ENCODE measurements at places on chromosomes 6 and 20.

DNA sequence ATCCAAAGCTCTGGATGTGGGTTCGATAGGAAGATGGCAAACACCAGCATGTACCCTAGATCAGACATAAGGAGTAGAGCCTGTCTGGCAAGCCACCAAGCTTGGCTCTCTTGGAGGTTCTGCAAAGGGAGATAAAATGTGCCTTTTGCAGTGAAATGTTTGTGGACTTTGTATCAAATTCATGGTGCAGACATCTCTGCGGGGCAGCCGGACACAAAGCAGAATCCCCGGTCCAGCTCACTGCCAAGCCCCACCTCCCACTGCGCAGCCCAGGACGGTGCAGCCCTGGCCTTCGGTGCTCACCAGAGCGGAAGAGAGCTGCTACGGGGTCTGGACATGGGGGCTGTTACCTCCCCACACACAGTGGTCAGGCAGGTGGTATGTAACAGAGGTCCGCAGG, 333.6 kb upstream of the JARID2 start:
- no peak for DNase-seq

DNA sequence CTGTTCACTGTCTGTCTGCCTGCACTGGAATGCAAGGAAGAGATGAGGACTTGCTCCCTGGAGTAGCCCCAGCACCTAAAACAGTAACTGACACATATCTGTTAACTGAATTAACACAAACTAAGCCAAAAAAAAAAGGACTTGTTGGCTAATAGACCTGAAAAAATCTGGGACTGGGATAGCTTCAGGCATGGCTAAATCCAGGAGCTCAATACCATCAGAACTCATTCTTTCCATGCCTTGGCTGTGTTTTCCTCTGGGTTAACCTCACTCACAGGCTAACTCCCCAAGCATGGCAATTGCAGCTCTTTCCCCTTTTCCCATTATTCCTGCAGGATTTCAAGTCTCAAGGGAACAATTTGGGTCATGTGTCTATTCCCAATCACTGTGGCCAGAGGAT, 21.6 kb upstream of the ARFGEF2 start:
- DNase-seq, result no peak

DNA sequence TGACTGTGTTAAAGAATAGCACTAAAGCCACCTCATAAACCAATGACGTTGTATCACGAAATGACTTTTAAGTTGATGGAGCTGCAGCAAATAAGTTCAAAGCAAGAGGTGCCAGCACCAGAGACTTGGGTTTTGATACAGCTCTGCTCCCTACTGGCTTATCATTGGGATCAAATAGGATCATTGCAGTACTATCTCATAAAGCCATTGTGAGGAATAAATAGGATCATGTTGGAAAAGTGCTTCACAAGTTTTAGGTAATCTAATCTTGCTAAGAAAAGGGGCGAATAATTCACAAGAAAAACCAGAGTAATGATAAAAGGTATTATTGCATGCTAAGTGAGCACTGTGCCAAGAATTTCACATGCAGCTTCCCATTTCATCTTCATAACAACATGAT, 10.4 kb upstream of the CEP85L start:
- DNase-seq, result no peak

DNA sequence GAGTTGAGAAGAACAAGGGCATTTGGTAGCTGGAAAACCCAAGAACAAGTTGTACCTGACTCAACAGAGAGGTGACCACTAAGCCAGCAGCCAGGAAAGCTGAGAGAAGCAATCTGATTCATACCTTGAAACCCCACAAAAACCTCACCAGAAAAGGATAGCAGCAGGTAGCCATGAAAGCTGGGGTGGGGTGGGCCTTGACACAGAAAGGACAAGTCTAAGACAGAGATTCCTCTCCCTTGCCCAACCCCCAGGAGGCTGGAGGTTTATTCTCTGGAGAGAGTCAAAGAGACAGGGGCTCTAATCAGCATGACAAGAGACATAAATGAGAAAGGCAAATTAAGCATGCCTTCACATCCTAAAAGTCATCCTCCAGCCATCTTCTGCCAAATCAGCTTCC, 151.7 kb upstream of the DST start:
- DNase-seq, result no peak

DNA sequence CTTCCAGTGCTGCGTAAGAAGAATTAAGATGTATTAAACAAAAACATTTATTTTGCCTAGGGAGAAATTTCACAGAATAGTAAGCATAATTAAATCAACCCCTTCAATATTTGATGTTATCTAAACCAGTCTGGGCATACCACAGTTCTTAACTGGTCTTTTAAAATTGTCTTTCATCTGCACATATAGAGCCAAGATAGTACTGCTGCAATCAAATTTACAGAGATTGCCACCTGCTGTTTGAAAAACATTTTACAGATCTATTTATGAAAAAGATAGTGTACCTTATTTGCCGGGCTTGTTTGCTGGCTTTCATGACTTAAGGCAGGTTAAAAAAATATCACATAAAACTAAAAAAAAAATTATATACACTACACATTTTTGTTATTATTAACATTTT, 323.2 kb downstream of the ADGRB3 start:
- no peak for DNase-seq

- DNase-seq, result no peak
Observed at GRCh38 chr6:120954111-120954510, 380.2 kb downstream of the TBC1D32 start.

- DNase-seq, result no peak
Observed at GRCh38 chr6:113299531-113299930, 557.6 kb upstream of the MARCKS start.

- no peak for DNase-seq
Observed at GRCh38 chr6:36492092-36492491, 49.3 kb downstream of the KCTD20 start.

- no peak for DNase-seq
Observed at GRCh38 chr20:13028673-13029072, 19.9 kb downstream of the SPTLC3 start.

GRCh38 chr20:31678389-31679356, 41.0 kb downstream of the COX4I2 start:
- no peak for DNase-seq

- DNase-seq, result no peak
Observed at GRCh38 chr6:131470534-131470933, 102.5 kb upstream of the ARG1 start.

DNA sequence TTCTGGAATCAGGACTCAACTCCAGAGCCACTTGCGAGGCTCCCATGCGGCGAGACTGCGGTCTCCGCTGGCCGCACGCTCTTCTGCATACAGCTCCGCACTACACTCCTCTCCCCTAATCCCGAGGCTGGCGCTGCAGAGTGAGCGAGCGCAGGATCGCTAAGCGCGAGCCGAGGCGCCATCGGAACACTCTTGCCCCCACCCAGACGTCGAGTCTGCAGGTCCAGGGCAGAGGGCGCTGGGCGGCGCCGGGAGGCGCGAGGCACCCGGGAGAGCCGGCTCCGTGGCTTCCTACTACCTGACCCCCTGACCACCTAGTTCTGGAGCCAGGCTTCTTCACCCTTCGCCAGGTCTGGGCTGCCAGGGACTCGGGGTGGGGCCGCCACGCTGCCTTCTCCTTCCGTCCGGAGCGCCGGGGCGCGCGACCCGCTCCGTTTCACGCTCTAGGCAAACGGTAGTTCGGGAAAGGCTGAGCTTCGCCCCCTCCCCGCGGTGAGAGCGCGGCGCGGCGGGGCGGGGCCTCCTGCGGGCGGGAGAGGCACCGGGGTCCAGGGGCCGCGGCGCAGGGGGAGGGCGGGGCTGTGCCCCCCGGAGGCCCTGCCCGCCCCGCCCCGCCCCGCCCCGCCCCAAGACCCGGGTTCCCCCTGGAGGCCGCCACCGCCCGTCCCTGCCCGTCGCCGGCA, 5.4 kb upstream of the TUBB2A start:
- DNase-seq, result peak; percentile 53

GRCh38 chr20:58778760-58779159, 71.9 kb downstream of the GNAS-AS1 start:
- DNase-seq, result no peak

DNA sequence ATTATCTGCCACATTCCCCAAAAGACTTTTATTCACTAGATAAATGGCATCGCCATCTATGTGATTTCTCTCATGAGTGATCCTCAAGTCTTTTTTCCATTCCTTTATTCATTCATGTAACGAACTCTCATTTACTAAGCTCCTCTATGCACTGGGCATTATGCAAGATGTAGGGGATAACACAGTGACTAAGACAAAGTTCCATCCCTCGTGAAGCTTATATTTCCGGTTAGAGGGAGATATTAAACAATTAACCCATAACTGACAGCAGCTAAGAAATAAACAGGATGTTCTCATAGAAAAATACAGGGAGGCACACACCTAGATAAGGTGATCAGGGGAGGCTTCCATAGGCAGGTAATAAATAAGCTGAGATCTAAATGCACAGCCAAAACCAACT, 17.2 kb upstream of the PREX1 start:
- no peak for DNase-seq

DNA sequence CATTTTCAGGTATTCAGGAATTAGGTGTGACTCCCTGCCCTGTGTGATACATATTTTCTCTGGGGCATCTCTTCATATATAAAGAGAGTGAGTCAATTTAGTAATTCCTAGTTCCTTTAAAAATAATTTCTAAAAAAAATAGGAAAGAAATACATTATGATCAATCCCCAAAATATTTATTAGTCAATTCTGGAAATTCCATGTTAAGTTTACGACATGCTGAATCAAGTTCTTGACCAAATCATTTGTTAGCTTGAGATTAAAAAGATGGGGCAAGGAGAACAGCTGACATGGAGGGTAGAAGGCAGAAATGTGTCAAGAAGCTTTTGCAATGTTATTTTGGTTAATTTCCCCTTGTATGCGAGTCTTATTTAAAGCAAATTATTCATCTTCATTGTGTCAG, 22.7 kb upstream of the PRDM1 start:
- DNase-seq, result no peak

DNA sequence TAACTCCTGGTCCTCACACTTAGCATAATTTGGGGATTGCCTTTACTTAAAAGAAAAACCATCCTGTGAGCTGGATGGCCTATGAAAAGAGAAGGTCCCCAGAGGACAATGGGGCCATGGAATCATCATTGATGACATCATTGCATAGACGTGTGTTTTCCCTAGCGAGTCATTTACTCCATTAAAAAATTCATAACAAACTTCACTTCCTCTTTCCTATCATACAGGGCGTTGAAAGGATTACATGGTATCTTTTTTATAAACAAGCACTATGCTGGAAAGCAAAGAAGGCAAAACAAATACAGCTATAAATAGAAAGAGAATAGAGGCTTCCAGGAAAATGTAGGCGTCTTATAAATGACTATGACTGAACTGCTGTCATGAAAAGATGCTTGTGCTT, 11.3 kb upstream of the COL12A1 start:
- DNase-seq, result no peak

GRCh38 chr20:63092660-63093215, 86.0 kb upstream of the BHLHE23 start:
- DNase-seq, result no peak

GRCh38 chr6:164273491-164273890, 859.0 kb downstream of the QKI start:
- DNase-seq, result no peak

DNA sequence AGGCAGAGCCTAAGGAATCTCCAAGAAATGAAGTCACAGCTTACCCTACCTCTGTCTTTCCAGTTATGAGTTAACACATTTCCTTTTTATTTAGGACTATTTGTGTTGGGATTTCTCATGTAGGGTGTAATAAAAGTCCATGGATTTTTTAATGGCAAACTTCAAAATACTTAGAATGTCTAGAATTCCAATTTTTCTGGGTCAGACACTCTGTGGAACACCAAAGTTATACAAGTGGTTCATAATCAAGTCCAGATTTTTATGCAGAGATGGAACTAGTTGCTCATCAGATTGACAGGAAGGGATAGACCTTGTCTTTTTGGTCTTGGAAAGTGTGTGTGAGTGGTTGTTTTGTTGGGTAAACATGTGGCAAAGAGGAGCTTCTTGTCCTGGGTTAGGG, 303.5 kb upstream of the RNF24 start:
- DNase-seq, result no peak

DNA sequence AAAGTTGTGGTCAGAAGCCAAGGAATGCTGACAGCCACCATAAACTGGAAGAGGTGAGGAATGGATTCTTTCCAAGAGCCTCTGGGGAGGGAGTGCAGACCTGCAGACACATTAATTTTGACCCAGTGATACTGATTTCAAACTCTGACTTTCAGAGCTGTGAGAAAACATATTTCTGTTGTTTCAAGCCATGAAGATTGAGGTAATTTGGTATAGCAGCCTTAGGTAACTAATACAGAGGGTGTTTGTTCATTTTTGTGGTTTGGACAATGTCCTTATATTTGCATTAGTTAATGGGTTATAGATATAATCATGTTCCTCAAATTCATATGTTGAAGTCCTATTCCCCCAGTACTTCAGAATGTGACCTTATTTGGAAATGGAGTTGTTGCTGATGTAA, 85.4 kb upstream of the GTSF1L start:
- no peak for DNase-seq

DNA sequence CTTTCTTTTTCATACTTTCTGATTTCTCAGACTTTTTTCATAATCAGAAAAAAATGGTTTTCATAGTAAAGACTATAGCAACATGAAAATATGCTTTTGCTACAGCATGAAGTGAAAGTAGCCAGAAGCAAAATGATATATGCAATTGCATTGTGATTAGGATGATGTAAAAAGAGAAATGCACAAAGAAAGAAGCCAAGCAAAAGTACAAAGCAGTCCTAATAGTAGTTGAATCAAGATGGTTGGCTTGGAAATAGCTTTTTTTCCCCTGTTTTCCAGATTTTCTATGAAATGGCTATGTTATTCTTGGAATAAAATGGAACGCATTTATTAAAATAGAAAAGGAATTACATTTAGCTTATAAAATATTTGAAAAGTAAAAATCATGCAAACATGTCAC, 77.3 kb downstream of the SEL1L2 start:
- no peak for DNase-seq

DNA sequence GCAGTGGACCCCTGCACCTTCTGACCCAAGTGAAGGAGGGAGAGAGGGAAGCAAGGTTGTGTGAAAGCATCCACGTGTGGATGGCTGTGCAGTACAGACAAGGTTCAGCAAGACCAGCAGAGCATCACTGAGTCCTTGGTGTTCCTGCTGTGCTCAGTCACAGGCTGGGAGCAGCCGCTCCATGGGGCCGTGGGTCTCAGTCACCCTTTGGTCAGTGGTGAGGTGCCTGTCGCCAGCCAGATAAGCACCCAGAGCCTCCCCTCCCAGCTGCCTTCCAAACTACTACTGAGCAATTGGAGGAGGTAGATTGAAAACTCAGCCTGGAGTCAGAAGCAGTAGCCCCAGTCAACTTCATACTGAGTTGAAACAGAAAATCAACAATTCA, 218.9 kb downstream of the SLC24A3 start:
- no peak for DNase-seq

- no peak for DNase-seq
Observed at GRCh38 chr6:27439371-27439770, 33.5 kb downstream of the ZNF184 start.

- DNase-seq, result no peak
Observed at GRCh38 chr20:34892671-34893070, 16.3 kb downstream of the ACSS2 start.

GRCh38 chr6:79824202-79824601, 123.2 kb downstream of the ELOVL4 start:
- no peak for DNase-seq

- no peak for DNase-seq
Observed at GRCh38 chr6:44696686-44697085, 309.2 kb downstream of the CDC5L start.

- peak; percentile 72 for DNase-seq
Observed at GRCh38 chr20:51529081-51529681, 13.3 kb downstream of the NFATC2 start.

- no peak for DNase-seq
Observed at GRCh38 chr6:8113131-8113654, 10.8 kb upstream of the EEF1E1 start.

GRCh38 chr6:143928853-143929252, 64.6 kb downstream of the ZC2HC1B start:
- DNase-seq, result no peak

GRCh38 chr6:40894962-40895799, 143.8 kb downstream of the UNC5CL start:
- DNase-seq, result no peak

All from activated CD4-positive, alpha-beta T cell treated with anti-CD3 and anti-CD28 coated beads, Interleukin-2, amount 50 U/mL, for 48 hours (primary cell).